ENCODE measurements at places on chromosomes 6 and 20.
A peak's percentile ranks its signal among the peaks of the same experiment; 100 is the strongest.

- peaks cover 3% of the 10 kb centered on the region for H3K36me3 ChIP-seq
- H3K4me1 ChIP-seq, result peaks cover 40% of the 10 kb centered on the region
- DNase-seq, result peak; percentile 70
- H3K4me3 ChIP-seq, result no peak overlapping the region
Measured at GRCh38 chr6:36759148-36759759, 61.6 kb downstream of the RAB44 start.

GRCh38 chr6:84390334-84390733 is 162.9 kb upstream of the CEP162 start:
- no peaks in the 10 kb centered on the region for H3K36me3 ChIP-seq
- no peak for DNase-seq
- H3K27me3 ChIP-seq, result no peaks in the 10 kb centered on the region
- no peak overlapping the region for H3K4me3 ChIP-seq

- H3K4me3 ChIP-seq, result no peak overlapping the region
- H3K27ac ChIP-seq, result no peak overlapping the region
- no peak for DNase-seq
Measured at GRCh38 chr6:137952247-137952646, 85.2 kb downstream of the TNFAIP3 start.

DNA sequence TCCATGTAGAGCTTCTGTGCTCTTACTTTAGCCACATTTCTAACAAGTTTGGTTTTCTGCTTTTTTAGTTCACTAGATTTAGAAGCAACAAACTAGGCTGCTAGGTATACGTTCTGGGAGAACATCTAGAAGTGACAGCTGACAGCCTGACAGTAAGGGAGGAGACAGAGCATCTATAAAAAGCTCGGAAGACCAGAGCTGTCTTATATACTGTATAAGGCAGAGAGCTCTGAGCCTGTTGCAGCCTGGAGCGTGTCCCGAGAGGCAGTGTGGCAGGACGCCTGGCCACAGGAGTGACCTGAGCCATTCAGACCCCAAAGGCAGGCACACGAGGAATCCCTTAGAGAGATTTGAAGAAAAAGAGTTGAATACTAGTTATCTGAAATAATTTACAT is 24.6 kb downstream of the PPP1R14C start:
- H3K4me3 ChIP-seq, result no peak overlapping the region
- no peak overlapping the region for H3K27ac ChIP-seq
- no peak for DNase-seq
- no peaks in the 10 kb centered on the region for H3K36me3 ChIP-seq
- peaks cover 11% of the 10 kb centered on the region for H3K27me3 ChIP-seq

DNA sequence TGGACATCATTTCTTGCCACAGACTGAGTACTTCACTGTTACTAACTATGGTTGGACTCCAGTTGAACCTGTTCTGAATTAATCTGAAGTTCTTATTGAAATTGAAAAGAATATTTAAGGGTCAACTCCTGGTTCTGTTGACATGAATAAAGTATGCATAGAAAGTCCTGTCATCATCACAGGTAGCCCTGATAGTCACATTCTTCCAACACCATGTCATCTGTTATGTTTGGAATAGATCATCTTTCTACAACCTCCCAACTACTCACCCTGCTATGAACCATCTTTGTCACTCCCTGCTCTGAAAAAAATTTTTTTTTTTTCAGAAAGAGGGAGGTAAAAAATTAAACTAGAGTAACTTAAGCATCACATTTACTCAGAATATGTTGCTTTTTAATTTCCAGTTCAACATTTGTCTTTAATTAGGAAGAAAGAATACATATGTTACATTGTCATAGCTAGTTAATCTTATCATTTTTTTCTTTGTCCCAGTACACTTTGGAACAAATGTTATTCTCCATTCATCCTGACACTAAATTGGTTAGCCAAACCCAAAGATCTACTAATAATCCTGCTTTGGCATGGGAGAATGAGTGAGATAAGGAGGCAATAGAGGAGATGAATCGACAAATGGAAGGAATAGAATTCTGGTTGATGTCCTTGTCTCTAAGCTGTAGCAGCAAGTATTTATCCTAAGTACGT is 775.1 kb upstream of the NRSN1 start:
- H3K27ac ChIP-seq, result no peak overlapping the region
- DNase-seq, result no peak
- no peaks in the 10 kb centered on the region for H3K27me3 ChIP-seq
- H3K4me1 ChIP-seq, result no peaks in the 10 kb centered on the region
- no peaks in the 10 kb centered on the region for H3K36me3 ChIP-seq

DNA sequence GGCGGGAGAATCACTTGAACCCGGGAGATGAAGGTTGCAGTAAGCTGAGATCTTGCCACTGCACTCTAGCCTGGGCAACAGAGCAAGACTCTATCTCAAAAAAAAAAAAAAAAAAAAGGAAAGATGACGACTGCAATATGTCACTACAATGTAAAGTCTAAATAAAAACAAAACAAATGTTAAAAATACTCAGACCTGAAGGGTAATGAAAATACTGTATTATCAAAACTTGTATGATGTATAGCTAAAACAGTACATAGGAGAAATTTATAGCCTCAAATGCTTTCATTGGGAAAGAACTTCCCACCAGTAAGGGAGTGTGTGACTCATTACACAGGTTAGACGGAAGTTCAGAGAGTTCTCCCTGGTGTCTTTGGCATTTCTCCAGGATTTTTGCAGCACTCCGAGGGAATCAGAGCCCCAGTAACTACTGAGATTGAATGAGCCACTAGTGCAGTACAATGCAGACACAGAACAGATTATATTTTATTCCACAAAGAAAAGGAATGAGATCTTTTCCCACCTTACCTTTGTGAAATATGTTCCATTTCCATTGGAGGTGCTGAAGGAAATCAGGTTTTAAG is 12.5 kb upstream of the RALGAPB start:
- no peaks in the 10 kb centered on the region for H3K4me1 ChIP-seq
- peaks cover 10% of the 10 kb centered on the region for H3K27me3 ChIP-seq
- H3K27ac ChIP-seq, result no peak overlapping the region
- DNase-seq, result no peak
- no peaks in the 10 kb centered on the region for H3K36me3 ChIP-seq
- no peak overlapping the region for H3K4me3 ChIP-seq

GRCh38 chr6:20349225-20349624 is 52.5 kb upstream of the E2F3 start:
- DNase-seq, result no peak
- no peak overlapping the region for H3K4me3 ChIP-seq
- peaks cover 3% of the 10 kb centered on the region for H3K27me3 ChIP-seq
- peaks cover 40% of the 10 kb centered on the region for H3K4me1 ChIP-seq

- peaks cover 10% of the 10 kb centered on the region for H3K4me1 ChIP-seq
- peaks cover 23% of the 10 kb centered on the region for H3K36me3 ChIP-seq
- H3K27me3 ChIP-seq, result no peaks in the 10 kb centered on the region
- H3K27ac ChIP-seq, result peak overlapping the region; percentile 0
Measured at GRCh38 chr20:34904202-34904621, 27.8 kb downstream of the ACSS2 start.

- H3K4me1 ChIP-seq, result no peaks in the 10 kb centered on the region
- H3K27ac ChIP-seq, result no peak overlapping the region
- no peaks in the 10 kb centered on the region for H3K36me3 ChIP-seq
- no peak for DNase-seq
- no peak overlapping the region for H3K4me3 ChIP-seq
Measured at GRCh38 chr20:22001886-22002285, 296.4 kb downstream of the PAX1 start.

DNA sequence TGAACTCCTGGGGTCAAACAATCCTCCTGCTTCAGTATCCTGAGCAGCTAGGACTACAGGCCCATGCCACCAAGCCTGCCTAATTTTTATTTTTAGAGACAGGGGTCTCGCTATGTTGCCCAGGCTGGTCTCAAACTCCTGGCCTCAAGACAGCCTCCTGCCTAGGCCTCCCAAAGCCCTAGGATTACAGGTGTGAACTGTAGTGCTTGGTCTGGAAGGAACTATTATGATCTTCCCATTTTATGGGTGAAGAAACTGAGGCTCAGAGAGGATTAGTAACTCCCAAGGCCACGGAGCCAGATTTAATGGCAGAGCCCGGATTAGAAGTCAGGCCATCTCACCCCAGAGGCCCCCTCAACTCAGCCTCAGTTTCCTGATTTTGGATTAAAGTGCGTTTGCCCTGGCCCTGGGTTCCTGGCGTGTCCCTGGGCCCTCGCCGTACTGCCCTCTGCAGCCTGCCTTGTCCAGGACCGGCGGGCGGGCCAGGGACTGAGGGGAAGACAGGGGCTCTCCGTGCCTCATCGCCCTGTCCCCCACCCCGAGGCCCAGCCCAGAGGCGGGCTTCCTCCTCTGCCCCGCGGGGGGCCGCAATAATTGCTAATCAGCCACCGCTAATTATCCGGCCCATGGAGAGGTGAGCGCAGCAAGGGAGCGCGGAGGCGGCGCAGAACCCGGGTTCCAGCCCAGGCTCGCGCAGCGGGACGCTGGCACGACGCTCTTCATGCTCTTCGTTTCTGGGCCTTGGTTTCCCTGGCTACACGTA is 34.9 kb downstream of the CD40 start:
- no peak for DNase-seq
- H3K27me3 ChIP-seq, result peaks cover 3% of the 10 kb centered on the region
- no peak overlapping the region for H3K4me3 ChIP-seq
- no peaks in the 10 kb centered on the region for H3K36me3 ChIP-seq

DNA sequence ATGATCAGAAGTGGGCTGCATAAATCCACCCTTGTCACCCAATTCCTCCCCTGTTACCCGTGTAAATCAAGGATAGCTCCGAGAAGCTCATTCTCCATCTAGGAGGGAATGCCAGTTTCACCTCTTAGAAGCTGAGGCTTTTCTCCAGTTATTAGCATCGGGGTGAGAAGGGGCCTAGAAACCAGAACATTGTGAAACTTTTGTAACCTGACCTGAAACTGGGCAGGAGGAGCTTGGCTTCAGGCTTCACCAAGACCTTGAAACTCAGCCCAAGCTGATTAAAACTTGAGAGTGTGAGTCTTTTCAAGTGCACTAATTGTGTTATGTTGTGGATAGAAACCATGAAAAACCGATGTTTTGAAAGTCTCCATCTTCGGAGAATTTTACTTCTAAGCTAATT is 103.1 kb downstream of the BMP2 start:
- no peak overlapping the region for H3K27ac ChIP-seq
- H3K4me3 ChIP-seq, result no peak overlapping the region
- H3K27me3 ChIP-seq, result no peaks in the 10 kb centered on the region
- no peaks in the 10 kb centered on the region for H3K36me3 ChIP-seq
- DNase-seq, result no peak

DNA sequence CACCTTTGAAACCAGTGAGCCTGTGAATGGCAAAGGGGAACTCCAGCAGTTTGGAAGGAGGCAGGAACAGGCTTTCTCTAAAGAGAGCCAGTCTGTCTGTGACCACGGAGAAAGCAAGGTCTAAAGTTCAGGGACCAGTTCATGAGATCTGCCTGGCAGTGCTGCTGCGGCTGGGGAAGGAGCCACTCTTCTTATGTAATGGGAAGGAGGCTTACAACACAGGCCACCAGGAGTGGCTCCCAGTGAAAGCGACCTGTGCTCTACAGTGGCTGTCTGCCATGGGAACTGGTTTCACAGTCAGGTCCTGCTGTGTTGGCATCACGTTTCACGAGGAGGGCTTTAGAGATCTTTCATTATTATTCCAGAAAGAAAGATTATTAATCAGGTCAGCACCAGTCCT is 291.9 kb upstream of the PRDM1 start:
- peak overlapping the region; percentile 43 for H3K27ac ChIP-seq
- DNase-seq, result no peak
- no peak overlapping the region for H3K4me3 ChIP-seq
- no peaks in the 10 kb centered on the region for H3K27me3 ChIP-seq
- peaks cover 78% of the 10 kb centered on the region for H3K4me1 ChIP-seq

DNA sequence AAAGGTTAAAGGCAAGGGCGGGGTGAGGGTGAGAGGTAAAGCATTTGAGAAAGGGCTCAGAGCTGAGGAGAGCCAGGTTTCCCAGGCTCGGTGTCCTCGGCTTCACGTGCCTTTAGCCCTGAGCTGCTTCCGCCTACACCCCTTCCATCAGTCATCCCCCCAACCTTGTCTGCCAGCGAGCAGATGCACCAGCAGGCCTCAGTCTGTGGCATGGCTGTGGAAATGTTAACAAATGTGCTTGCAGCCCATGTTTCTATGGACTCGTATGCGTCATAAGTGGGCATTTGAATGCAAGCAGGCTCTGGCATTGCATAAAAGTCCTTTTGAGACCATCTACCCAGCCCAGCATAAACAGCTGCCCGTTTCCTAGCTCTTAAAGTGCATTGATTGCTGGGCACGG is 88.8 kb downstream of the SYNJ2 start:
- no peak for DNase-seq
- no peaks in the 10 kb centered on the region for H3K27me3 ChIP-seq
- H3K4me3 ChIP-seq, result no peak overlapping the region
- H3K4me1 ChIP-seq, result peaks cover 12% of the 10 kb centered on the region
- H3K27ac ChIP-seq, result no peak overlapping the region

- H3K4me1 ChIP-seq, result no peaks in the 10 kb centered on the region
- H3K36me3 ChIP-seq, result no peaks in the 10 kb centered on the region
- no peak overlapping the region for H3K27ac ChIP-seq
- DNase-seq, result no peak
- H3K27me3 ChIP-seq, result peaks cover 26% of the 10 kb centered on the region
- no peak overlapping the region for H3K4me3 ChIP-seq
Measured at GRCh38 chr6:53944543-53944942, 149.7 kb downstream of the LRRC1 start.

- H3K4me3 ChIP-seq, result no peak overlapping the region
- no peaks in the 10 kb centered on the region for H3K4me1 ChIP-seq
- H3K36me3 ChIP-seq, result no peaks in the 10 kb centered on the region
- H3K27ac ChIP-seq, result no peak overlapping the region
- no peak for DNase-seq
- H3K27me3 ChIP-seq, result no peaks in the 10 kb centered on the region
Measured at GRCh38 chr6:140009286-140009685, 634.8 kb upstream of the CITED2 start.

GRCh38 chr6:112827793-112828192 is 480.7 kb downstream of the RFPL4B start:
- no peak overlapping the region for H3K4me3 ChIP-seq
- H3K27ac ChIP-seq, result no peak overlapping the region
- H3K4me1 ChIP-seq, result no peaks in the 10 kb centered on the region
- no peak for DNase-seq

DNA sequence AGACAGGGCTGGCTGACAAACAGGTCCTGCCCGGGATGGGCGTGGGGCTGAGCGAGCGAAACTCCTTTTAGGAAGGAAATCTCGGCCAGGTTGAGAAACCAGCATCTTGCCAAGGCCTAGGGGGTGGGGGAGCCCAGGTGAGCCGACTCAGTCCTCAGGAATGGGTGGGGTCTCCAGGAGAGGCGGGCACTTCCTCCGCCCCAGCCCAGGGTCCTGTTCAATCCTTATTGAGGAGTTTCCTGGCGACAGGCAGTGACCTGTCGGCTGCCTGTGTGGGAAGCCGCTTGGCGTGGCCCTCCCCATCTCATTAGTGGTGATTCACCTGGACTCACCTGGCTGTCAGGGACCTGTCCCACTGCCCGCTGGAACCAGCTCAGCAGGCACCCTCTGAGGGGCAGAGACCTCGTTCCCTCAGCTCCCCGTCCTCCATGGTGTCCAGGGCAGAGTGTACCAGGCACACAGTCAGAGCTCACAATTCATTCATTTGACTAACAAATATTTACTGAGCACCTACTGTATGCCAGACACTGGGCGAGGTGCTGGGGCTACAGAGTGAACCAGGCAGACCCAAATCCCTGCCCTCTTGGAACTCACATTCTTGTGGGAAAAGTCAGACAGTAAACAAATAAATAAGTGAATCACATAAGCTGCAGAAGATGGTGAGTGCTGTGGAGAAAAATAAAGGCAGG is 51.1 kb downstream of the FGD2 start:
- no peak for DNase-seq
- H3K4me1 ChIP-seq, result peaks cover 30% of the 10 kb centered on the region
- no peaks in the 10 kb centered on the region for H3K27me3 ChIP-seq
- H3K27ac ChIP-seq, result peak overlapping the region; percentile 5

- H3K27ac ChIP-seq, result no peak overlapping the region
- peaks cover 2% of the 10 kb centered on the region for H3K27me3 ChIP-seq
- H3K36me3 ChIP-seq, result peaks cover 14% of the 10 kb centered on the region
- no peak overlapping the region for H3K4me3 ChIP-seq
- H3K4me1 ChIP-seq, result peaks cover 7% of the 10 kb centered on the region
- no peak for DNase-seq
Measured at GRCh38 chr6:131635384-131636340, 1.4 kb upstream of the ENPP3 start.
